MCF 10A (cell line): ENCODE measurements at places on chromosomes 4 and X. TPM values are rescaled to one million over a fixed set of nuclear protein-coding genes. Genes with fewer than 3 reads are reported as not detected.
A peak's percentile ranks its signal among the peaks of the same experiment; 100 is the strongest.

The SOWAHD gene
- total RNA-seq, result not detected in 2 replicates

DNA sequence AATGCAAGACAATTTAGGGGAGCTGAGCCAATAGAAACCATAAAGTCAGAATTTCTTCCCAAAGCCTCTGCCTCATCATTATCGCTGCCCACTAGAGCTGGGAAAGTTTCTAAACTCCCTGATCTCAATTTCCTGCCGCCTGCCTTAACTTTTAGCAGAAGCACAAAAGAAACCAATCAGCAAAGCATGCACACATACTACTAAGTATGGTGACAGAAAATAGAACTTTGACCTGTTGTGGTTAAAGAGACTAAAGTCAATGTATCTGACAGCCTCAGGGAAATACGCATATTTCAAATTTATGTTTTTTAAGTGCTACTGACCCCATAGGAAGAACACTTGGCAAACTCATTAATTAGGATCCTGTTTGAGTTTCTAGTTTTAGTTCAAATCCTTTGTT, 10.1 kb downstream of the STK26 start:
- H3K36me3 ChIP-seq, result peaks cover 6% of the 10 kb centered on the region
- H3K4me3 ChIP-seq, result no peak overlapping the region
- DNase-seq, result no peak
- peaks cover 10% of the 10 kb centered on the region for H3K4me1 ChIP-seq
- no peak overlapping the region for H3K27ac ChIP-seq
- peaks cover 85% of the 10 kb centered on the region for H3K27me3 ChIP-seq

DNA sequence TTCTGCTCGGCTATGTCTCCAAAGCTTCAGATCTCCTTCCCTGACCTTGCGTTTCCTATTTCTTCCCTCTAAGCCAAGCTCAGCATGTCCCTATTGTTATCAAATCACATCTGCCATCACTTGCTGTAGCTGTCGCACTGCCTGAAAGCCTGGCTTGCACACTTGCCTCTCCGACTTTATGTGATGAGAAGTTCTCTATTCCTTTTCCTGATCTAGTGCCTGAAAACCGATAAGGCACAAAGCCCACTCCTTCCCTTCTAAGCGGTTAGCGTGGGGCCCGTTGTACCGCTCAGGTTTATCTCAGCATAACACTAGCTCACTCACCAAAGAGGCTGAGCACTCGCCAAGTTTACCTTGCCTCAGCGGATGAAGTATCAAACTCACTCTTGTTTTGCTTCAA, 816 bp downstream of the NMU start:
- peak overlapping the region; percentile 71 for H3K4me3 ChIP-seq
- peaks cover 23% of the 10 kb centered on the region for H3K4me1 ChIP-seq
- H3K36me3 ChIP-seq, result no peaks in the 10 kb centered on the region
- DNase-seq, result peak; percentile 27
- H3K27ac ChIP-seq, result no peak overlapping the region

GRCh38 chr4:74395633-74396032, 30.7 kb downstream of the EREG start:
- DNase-seq, result no peak
- H3K4me3 ChIP-seq, result no peak overlapping the region
- H3K27ac ChIP-seq, result no peak overlapping the region

The SORCS2 gene
- total RNA-seq, result 0.05 TPM in 1 of 2 replicates, not detected in the other

DNA sequence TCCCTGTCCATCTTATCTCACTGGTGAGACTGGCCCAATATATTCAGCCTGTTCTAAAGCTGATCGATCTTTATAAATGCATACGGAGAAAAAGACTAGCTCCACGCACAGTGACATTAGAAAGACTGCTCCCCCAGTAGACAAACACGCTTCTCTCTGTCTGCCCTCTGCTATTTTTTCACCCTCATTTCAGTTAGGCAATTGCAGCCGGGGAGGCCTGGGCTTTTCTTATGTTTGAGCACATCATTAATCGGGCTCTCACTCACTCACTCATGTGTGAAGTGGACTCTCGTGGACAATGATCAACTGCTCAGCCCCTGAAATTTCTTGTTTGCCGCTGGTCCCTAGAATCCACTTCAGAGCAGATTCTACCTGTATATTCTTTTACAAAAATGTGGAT, 824.7 kb upstream of the TENM3 start:
- H3K27me3 ChIP-seq, result no peaks in the 10 kb centered on the region
- H3K27ac ChIP-seq, result no peak overlapping the region
- H3K4me3 ChIP-seq, result no peak overlapping the region
- H3K36me3 ChIP-seq, result no peaks in the 10 kb centered on the region
- DNase-seq, result no peak

The CXCL5 gene
- 0.51 and 0.54 TPM in 2 replicates for total RNA-seq

GRCh38 chr4:182042945-182043344, 200.3 kb upstream of the TENM3 start:
- no peak overlapping the region for H3K27ac ChIP-seq
- H3K36me3 ChIP-seq, result no peaks in the 10 kb centered on the region
- no peak for DNase-seq
- no peaks in the 10 kb centered on the region for H3K4me1 ChIP-seq

The RPA4 gene
- total RNA-seq, result 0.98 and 1.4 TPM in 2 replicates

- H3K27me3 ChIP-seq, result no peaks in the 10 kb centered on the region
- H3K4me3 ChIP-seq, result no peak overlapping the region
- no peak for DNase-seq
- no peak overlapping the region for H3K27ac ChIP-seq
- peaks cover 6% of the 10 kb centered on the region for H3K4me1 ChIP-seq
- H3K36me3 ChIP-seq, result no peaks in the 10 kb centered on the region
These were observed 210.6 kb downstream of the CLCN4 start for GRCh38 chrX:10367406-10367805.

- no peak overlapping the region for H3K4me3 ChIP-seq
- no peak for DNase-seq
- H3K36me3 ChIP-seq, result peaks cover 33% of the 10 kb centered on the region
- no peaks in the 10 kb centered on the region for H3K27me3 ChIP-seq
- no peak overlapping the region for H3K27ac ChIP-seq
- H3K4me1 ChIP-seq, result no peaks in the 10 kb centered on the region
These were observed 28.5 kb upstream of the SLC25A6 start for GRCh38 chrX:1420371-1420770.

GRCh38 chr4:94277534-94277933, 65.1 kb downstream of the HPGDS start:
- H3K4me1 ChIP-seq, result no peaks in the 10 kb centered on the region
- peaks cover 77% of the 10 kb centered on the region for H3K36me3 ChIP-seq
- no peak overlapping the region for H3K27ac ChIP-seq
- H3K4me3 ChIP-seq, result no peak overlapping the region

DNA sequence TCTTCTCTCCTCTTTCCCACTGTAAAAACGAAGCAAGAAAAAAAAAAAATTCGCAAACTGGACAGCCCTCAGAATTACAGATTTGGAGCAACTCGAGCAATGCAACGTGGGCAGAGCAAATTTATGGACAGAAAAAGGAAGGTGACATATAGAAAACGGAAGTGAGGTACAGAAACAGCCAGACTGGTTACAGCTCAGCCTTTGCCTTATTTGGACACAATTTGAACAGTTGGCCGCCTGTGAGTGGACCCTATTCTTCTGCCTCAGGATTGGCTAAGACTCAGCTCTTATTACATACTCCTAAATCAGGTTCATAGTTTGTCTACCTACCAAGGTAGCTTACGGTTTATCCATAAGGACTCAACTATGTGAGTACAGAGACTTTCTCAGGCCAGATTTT, 98.8 kb downstream of the SOWAHB start:
- H3K27ac ChIP-seq, result no peak overlapping the region
- H3K36me3 ChIP-seq, result no peaks in the 10 kb centered on the region
- H3K4me3 ChIP-seq, result no peak overlapping the region
- no peaks in the 10 kb centered on the region for H3K4me1 ChIP-seq
- H3K27me3 ChIP-seq, result no peaks in the 10 kb centered on the region

GRCh38 chr4:128623508-128624215, 185.8 kb upstream of the JADE1 start:
- no peak overlapping the region for H3K4me3 ChIP-seq
- DNase-seq, result no peak
- no peaks in the 10 kb centered on the region for H3K36me3 ChIP-seq
- H3K4me1 ChIP-seq, result no peaks in the 10 kb centered on the region
- H3K27me3 ChIP-seq, result no peaks in the 10 kb centered on the region

GRCh38 chr4:8434251-8435073, 6.1 kb downstream of the ACOX3 start:
- H3K27ac ChIP-seq, result no peak overlapping the region
- peaks cover 36% of the 10 kb centered on the region for H3K4me1 ChIP-seq
- no peak overlapping the region for H3K4me3 ChIP-seq
- DNase-seq, result no peak
- H3K27me3 ChIP-seq, result no peaks in the 10 kb centered on the region

The PPP2R2C gene
- total RNA-seq, result 3.6 and 7.5 TPM in 2 replicates

DNA sequence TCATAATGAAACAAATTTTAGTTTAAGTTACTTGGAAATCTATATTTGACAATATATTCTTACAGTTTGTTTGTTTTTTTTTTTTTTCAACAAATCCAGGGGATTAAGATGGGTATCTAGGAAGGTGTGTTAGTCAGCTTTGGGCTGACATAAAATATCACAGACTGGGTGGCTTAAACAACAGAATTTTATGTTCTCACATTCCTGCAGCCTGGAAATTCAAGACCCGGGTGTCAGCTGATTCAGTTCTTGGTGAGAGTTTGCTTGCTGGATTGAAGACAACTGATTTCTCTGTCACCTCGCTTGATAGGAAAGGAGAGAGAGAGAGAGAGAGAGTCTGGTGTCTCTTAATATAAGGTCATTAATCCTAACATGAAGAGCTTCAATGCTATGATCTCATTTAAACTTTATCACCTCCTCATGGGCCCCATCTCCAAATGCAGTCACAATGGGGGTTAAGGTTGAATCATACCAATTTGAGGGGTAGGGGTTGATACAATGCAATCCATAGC, 465.2 kb downstream of the CENPC start:
- no peaks in the 10 kb centered on the region for H3K27me3 ChIP-seq
- no peak overlapping the region for H3K27ac ChIP-seq
- H3K4me1 ChIP-seq, result no peaks in the 10 kb centered on the region

- no peaks in the 10 kb centered on the region for H3K27me3 ChIP-seq
- no peak for DNase-seq
- no peaks in the 10 kb centered on the region for H3K36me3 ChIP-seq
- no peak overlapping the region for H3K4me3 ChIP-seq
These were observed 395.9 kb upstream of the HS3ST1 start for GRCh38 chr4:11824566-11824965.

- peaks cover 54% of the 10 kb centered on the region for H3K36me3 ChIP-seq
- H3K4me3 ChIP-seq, result no peak overlapping the region
- H3K4me1 ChIP-seq, result no peaks in the 10 kb centered on the region
These were observed 93.9 kb downstream of the NSUN7 start for GRCh38 chr4:40843696-40844095.

DNA sequence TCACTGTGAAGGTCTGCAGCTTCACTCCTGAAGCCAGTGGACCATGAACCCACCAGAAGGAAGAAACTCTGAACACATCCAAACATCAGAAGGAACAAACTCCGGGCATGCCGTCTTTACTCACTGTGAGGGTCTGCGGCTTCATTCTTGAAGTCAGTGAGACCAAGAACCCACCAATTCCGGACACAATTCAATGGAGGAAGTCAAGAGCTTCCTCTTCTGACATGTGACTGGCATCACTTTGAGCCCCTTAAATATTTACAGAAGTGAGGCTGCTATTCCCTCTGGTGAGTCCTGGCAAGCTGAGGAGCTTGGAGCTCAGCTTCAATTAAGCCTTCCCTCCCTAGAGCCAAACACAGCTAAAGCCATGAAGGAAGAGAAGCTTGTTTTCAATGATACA, 103.5 kb upstream of the SRD5A3 start:
- H3K27ac ChIP-seq, result no peak overlapping the region
- no peaks in the 10 kb centered on the region for H3K36me3 ChIP-seq
- no peaks in the 10 kb centered on the region for H3K4me1 ChIP-seq
- DNase-seq, result no peak

DNA sequence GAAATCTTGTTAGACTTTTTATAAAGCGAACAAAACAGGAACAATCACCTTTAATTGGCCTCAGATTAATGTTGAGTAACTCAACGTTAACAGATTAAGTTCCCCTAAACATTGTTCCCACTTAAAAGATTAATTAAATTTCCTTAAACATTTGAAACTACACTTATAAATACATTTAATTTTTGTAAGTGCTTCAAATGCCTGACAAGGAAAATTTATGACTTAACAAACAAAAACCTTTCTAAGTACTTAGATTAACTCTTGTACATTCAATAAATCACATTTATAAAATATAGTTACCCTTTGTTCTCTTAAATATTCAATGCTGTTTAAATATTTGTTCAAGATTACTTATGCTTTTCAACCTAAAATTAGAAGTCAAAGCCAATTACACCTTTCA, 39.4 kb upstream of the OCIAD2 start:
- H3K27me3 ChIP-seq, result no peaks in the 10 kb centered on the region
- no peak overlapping the region for H3K27ac ChIP-seq
- peaks cover 36% of the 10 kb centered on the region for H3K4me1 ChIP-seq
- no peak overlapping the region for H3K4me3 ChIP-seq
- no peak for DNase-seq

DNA sequence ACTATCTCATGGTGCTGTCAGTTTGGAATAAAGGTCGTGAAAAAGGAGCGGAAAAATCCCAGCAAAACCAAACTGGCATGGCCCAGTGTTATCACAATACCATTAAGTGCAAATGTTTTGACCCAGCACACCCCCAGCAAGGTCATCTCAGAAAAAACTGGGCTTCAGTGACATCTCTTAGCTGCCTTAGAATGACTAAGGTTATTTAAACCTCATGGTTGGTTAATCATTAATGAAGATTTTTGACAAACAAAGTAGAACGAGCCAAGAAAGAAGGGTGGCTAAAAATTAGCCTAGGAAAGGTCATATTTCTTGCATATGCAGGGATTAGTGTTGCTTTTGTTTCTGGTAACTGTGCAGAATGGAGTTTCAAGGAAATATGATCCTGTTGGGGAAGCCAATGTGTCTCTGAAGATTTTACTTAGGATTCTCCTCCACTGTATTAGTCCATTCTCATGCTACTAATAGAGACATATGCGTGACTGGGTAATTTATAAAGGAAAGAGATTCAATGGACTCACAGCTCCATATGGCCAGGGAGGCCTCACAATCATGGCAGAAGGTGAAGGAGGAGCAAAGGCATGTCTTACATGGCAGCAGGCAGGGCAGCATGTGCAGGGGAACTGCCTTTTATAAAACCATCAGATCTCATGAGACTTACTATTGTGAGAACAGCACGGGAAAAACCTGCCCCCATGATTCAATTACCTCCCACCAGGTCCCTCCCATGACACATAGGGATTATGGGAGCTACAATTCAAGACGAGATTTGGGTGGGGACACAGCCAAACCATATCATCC, 83.5 kb downstream of the CHRNA9 start:
- H3K27ac ChIP-seq, result no peak overlapping the region
- peaks cover 5% of the 10 kb centered on the region for H3K36me3 ChIP-seq
- H3K27me3 ChIP-seq, result no peaks in the 10 kb centered on the region
- peaks cover 3% of the 10 kb centered on the region for H3K4me1 ChIP-seq
